B cell (primary cell): ENCODE measurements at places on chromosomes 13 and 19. TPM values are rescaled to one million over a fixed set of nuclear protein-coding genes. Genes with fewer than 3 reads are reported as not detected.

The ZNF471 gene
- total RNA-seq = 4.7 and 5.9 TPM in 2 replicates

GRCh38 chr19:39828015-39828653 is 5.8 kb downstream of the DYRK1B start:
- no peak for DNase-seq

DNA sequence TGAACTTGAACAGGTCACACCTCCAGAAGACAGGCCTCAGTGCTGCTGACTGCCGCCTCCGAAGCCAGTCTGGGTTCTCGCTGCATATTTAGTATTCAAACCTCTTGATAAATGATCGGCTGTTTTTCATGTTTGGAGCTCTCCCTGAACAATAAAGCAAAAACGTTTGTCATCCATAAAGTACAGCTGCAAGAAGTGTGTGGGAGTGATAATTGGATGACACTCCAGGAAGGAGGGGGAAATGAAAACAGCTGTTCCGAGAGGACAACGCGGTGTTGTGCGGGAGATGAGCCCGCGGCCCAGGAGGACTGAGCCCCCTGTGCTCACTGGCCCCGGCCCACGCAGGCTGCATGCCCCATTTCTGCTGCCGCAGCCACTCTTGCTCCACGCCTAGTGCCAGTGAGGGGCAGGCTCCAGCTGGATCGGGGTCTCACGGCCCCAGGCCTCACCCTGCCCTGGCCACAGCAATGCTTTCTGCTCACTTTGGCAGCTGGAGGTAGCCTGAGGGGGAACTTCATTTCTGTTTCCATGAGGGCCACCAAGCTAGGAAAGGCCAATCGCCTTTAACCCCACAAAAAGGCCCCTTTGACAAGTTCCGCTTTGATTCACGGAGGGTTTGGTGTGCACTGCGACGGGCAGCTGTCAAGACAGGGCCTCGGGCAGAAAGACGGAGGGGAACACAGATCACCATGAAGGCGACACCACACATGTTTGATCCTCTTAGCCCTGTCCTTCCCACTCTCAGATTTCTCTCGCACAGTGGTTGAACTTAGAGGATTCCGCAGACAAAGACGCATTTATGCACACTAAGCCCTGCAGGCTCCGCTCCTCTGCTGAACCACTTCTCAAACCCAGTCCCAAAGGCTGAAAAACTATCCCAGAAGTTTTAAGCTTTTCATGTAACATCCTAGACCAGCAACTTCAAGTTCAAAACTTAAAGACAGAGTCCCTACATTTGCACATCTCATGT is 537.6 kb downstream of the EFNB2 start:
- DNase-seq = no peak

GRCh38 chr13:40311356-40312101 is 354.9 kb downstream of the FOXO1 start:
- DNase-seq = no peak

GRCh38 chr13:40024967-40025714 is 369.7 kb downstream of the COG6 start:
- no peak for DNase-seq

- no peak for DNase-seq
These were observed 15.8 kb upstream of the SHISA2 start for GRCh38 chr13:26067601-26068000.

The LRRC4B gene
- total RNA-seq = not detected in 2 replicates

- DNase-seq = no peak
These were observed 47.7 kb downstream of the GSX1 start for GRCh38 chr13:27839809-27840467.

GRCh38 chr13:73129023-73129422 is 70.2 kb downstream of the KLF5 start:
- no peak for DNase-seq

- DNase-seq = peak; percentile 49
These were observed 81.6 kb downstream of the DPF1 start for GRCh38 chr19:38142176-38143035.

- DNase-seq = no peak
These were observed 884.3 kb upstream of the PCDH20 start for GRCh38 chr13:62299988-62300387.

GRCh38 chr19:46813839-46814358 is 25.5 kb upstream of the SLC1A5 start:
- DNase-seq = no peak

DNA sequence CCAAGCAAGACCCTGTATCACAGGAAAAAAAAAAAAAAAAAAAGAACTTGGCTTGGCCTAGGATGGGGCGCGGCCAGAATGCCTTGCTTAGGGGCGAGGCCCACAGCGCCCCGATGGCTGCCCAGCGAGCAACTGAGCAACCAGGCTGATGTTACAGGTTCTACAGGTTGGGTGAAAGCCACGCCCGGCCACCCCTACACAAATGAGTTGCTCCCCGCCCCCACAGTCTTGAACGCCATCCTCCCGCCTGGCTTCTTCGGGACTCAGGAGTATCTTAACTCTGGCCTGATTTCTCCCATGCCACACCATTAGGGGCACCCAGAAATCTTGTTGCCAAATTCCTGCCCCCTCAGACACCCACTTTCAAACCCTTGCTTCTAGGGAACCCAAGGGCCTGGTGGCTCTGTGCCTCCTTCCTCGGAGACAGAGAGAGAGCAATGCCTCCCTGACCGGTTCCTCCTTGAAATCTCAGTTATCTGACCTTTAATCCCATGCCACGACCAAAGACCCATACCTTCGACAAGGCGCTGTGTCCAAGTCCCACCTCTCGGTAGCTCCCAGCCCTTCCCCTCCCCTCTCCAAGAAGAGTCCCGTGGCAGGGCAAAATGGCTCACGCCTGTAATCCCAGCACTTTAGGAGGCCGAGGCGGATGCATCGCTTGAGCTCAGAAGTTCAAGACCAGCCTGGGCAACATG is 1.1 kb upstream of the CBLC start:
- DNase-seq = no peak

The PSG6 gene
- total RNA-seq = not detected in 2 replicates

The PSG2 gene
- not detected in 2 replicates for total RNA-seq

DNA sequence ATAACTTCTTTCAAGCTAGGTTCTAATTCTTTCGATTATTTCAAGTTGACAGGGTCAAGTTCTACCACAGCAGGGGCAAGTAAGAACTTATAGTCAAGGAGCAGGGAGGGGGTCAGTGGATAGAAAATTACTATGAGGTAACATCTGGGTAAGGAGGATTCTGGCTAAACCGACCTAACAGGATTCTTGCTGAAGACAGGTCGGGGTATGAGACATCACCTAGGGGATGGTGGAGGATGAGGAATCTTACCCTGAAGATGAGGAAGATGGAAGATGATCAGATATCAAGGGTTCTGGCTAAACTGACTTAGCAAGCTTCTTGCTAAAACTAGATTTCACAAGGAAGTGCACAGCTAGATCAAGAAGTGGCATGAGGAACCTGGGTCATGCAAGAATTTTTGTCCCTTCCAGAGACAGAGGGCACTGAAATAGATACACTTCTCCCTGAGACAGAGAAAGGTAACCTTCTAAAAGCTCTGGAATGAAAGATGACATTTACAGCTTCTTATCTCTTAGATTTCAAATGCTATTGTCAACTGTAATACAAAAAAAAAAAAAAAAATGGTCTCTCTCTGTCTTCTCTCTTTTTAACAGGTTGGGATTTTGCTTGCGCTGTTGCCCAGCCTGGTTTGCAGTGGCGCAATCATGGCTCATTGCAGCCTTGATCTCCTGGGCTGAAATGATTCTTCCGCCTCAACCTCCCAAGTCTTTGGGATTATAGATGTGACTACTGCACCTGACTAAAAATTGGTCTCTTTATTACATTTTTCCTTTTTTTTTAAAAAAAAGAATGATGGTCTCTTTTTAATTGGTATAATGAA is 9.6 kb upstream of the METTL21C start:
- DNase-seq = no peak

The PPP1R13L gene
- total RNA-seq = 8.8 and 9.2 TPM in 2 replicates

GRCh38 chr19:31352782-31353651 is 3.8 kb upstream of the TSHZ3 start:
- no peak for DNase-seq

The CYP4F22 gene
- total RNA-seq = not detected in 2 replicates

GRCh38 chr13:113647351-113648215 is 10.4 kb downstream of the ATP4B start:
- DNase-seq = no peak

DNA sequence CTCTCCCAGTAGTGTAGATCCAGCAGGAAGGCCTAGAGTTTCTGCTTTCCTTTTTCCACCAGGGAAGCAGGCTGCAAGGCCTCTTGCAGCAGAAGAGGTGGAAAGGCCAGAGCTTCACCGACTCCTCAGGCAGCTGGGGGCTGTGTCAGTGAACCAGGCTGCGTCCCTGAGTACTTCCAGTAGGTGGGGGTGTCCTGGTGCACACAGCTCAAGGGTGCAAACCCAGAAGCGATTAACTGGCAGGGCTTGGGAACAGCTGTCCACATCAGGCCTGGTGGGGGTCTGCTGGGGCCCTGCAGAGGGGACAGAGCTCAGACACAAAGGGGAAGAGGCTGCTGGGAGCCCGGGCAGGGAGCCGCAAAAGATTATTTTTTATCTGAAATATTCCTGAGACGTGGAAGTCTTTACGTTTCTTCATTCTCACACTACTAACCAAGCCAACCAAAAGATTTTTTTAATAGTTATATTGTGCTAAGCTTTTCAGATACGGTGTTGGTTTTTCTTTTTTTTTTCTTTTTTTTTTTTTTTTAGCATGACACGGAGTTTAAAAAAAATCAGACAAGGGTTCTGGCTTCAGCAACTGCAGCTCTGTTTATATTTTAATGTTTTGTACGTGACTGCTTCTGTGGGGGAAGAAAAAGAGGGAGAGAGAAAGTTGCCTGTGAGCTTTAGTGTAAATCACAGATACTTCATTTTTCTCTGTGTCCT is 11.0 kb downstream of the TSHZ3 start:
- no peak for DNase-seq

The SIAH3 gene
- total RNA-seq = not detected in 2 replicates

DNA sequence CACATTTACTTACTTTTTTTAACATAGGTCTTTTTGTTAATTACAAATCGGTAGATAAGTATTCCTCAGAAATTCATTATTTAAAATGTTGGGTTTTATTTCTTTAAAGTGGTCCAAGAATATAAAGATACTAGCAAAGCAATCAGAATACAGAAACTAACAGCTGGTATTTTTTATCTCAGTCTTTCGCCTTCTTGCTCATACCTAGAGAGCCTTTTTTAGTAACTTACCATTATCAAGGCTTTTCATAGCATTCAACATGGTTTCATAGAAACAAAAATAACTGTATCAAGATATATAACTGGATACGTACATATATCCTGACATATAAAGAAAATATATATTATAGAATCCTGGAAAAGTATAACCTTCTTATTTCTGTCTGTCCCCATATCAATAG is 227.8 kb upstream of the MIR17HG start:
- no peak for DNase-seq

The ZNF134 gene
- total RNA-seq = 38.1 and 38.9 TPM in 2 replicates

DNA sequence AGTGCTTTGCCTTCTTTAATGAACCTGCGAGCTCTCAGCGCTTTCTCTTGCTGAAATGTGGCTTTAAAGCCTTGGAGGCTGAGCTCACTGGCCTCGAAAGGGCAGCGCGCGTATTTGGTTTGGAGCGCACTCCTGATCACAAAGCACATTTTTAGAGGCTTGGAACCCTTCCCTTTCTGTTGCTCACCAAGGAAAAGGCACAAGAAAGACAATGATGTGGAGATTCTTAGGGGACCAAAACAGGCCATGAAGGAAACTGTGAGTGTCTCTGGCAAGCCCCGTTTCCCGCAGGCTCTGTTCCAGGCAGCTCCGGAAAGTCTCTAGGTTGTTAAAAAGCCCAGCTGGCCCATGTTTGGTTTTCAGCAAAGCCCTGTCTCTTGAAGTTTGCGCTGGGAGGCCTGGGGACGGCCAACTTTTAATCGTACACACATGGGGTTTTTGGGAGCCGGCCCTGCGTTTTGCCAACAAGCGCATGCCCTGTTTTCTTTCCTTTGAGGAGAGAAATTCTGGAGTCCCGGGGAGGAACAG is 9.4 kb upstream of the SPC24 start:
- DNase-seq = no peak

DNA sequence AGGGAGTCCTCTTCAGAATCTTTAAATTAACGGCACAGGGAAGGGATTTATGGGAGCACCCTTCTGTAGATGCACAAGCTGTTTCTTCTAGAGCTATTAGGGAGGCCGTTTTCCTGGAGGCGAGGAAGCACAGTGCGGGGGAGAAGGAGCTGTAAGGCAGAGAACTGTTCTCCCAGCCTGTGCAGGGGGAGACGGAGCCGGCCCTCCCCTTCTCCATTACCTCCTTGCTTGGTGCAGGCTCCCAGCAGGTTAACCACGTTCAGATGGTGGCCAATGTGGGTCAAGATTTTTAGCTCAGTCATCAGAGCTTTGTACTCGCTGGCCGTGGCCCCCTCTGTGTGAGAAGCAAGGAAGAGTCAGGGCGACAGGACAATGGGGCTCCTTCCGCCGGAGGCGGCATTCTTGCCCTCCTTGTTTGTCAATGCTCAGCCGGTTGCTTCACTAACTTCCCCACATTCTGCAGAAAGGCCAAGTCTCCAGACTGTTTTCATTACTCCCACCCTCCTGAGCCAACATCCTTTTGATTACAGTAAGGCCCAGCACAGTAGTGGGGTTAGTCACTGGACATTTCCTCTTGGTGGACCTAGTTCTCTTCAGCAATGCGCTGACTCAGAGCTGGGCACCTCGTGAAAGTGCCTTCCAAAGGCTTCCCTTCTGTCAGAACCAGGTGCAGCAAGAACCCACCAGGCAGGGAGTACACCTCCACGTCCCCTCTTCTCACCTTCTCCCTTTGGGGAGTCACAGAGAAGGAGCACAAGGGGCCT is 165.4 kb downstream of the FLT1 start:
- no peak for DNase-seq

The ZNF224 gene
- 94.2 and 96.1 TPM in 2 replicates for total RNA-seq

- no peak for DNase-seq
These were observed 64.5 kb downstream of the RAB20 start for GRCh38 chr13:110497003-110497402.

GRCh38 chr13:104143760-104144416 is 1077.7 kb upstream of the SLC10A2 start:
- no peak for DNase-seq

The MTUS2 gene
- not detected in 2 replicates for total RNA-seq

DNA sequence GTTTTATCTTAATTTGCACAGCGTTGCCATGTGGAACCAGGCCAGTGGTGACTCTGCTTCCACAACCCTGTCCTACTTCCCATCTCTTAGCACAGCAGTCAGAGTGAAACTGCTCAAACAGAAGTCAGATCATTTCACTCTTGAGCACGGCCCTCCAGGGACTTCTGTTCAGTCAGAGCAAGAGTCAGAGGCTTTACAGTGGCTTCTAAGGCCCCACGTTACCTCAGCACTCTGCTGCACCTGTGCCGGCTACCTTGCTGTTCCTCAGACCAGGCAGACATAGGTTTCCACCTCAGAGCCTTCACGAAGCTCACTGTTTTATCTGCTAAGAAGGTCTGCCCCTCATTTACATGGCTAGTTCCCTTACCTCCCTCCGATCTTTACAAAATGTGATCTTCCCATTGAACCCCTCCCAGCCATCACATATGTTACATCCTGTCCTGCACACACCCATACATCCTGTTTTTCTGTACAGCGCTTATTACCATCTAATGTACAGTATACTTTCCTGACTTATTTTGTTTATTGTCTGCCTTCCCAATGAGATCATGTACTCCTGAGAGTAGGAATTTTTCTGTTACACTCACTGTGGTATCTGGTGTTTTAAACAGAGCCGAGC is 41.6 kb downstream of the TM9SF2 start:
- DNase-seq = peak; percentile 93

The MIA gene
- 2.3 and 5.7 TPM in 2 replicates for total RNA-seq
